ENCODE measurements at places on chromosomes 12 and 14. TPM values are rescaled to one million over a fixed set of nuclear protein-coding genes. Genes with fewer than 3 reads are reported as not detected.

YBX3 gene
- 159 TPM for total RNA-seq

TPPP2 gene
- not detected for total RNA-seq

GNG2 gene
- 45.6 TPM for total RNA-seq

SIRT4 gene
- total RNA-seq, result 2.1 TPM

ARG2 gene
- 0.80 TPM for total RNA-seq

LDHB gene
- 731 TPM for total RNA-seq

EEA1 gene
- 13.7 TPM for total RNA-seq

RNASE7 gene
- not detected for total RNA-seq

ESPL1 gene
- 14.8 TPM for total RNA-seq

CLBA1 gene
- 9.4 TPM for total RNA-seq

DNA sequence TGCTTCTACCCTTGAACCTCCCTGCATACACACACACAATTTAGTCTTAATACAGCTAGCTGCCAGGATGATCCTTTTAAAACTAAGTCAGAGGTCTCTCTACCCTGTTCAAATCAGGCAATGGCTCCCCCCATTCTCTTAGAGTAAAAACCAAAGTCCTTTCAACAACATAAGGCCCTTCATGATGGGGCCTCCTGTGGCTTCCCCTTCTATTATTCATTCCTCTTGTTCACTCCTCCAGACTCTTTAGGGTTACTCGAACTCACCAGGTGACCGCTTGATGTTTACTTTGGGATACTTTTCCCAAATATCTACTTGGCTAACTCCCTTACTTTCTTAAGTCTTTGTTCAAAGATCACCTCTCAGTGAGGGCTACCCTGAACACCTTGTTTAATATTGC is 30.4 kb downstream of the DENND5B start:
- DNase-seq, result no peak

- no peak for DNase-seq
Observed at GRCh38 chr12:27651201-27651600, 45.0 kb upstream of the REP15 start.

DNA sequence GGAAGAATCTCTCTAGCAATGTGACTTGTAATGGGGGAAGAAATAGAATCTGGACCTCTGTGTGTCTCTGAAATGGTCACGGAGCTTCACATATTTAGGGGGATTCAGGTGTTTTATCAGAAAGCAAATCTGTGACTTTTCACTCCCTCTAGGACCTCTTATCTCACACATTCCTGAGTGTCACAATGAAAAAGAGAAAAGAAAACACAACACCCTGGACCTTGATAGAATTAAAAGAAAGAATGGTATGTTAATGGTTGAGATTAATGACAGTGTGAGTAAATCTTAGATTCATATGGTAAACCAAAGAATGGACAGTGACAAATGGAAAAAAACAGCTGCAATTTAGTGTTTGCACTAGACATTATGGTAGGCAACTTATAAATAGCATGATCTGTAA is 68.5 kb downstream of the PKP2 start:
- peak; percentile 48 for DNase-seq

DNA sequence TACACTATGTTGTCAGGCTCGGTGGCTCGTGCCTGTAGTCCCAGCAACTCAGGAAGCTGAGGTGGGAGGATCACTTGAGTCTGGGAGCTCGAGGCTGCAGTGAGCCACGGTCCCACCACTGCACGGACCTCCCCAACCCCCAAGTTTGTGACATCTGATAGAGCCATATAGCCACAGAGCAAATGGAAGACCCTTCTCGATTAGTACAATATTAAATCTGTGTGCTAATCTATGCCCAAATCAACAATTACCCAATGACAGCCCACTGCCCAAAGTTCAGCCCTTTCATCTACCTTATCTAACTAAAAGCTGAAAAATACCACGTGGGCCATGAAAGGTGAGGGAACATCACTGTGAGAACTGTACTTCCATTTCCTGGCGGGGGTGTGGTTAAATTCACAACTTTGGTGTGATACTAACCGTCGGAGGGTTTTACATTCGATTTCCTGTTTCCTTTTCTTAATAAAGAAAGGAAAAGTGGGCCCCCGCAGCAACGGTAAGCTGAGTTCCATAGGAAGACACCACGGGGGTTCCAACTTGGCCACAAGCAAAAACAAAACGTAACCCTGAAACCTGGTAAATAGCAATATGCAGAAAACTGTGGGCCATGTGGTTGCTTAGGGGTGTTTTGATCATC is 31.2 kb upstream of the FOS start:
- DNase-seq, result no peak

DNA sequence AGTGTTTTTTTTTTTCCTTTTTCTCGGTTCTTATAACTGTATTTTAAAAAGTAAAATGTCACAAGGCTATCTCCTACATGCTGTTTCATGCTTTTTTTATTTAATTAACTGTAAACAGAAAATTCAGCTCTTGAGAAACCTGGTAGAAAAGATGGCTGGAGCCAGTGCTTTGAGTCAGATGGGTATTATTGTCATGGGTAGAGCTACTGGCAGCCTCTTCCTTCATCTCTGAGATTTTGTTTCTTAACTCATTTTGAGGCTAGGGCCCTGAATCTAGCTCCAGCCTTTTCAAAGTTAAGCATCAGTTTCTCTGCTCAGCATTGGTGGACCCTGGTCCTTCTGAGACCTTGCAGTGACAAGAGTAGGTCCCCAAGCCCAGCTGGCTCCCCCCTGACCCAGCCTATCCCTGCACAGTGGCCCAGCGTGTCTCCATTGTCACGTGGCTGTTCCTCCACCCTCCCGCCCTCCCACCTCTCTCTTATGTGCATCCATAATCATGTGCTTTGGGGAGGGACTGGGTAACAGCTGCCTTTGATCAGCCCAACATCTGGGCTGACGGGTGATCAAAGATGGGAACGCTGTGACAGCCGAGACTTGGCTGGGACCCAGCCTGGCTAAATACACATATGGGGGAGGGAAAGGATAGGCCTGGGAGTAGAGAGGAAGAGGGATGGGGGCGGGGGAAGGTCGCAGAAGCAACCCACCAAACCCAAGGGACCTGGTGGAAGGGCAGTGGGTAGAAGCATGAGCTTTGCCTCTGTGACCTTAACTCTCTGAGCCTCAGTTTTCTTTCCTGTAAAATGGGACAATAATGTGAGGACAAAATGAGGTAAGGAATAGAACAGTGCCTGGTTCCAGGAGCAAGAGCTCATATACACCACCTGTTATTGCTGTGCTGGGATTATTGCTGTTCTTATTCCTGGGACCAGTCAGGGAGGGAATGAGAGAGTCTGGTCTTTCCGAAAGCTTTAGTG is 24.4 kb upstream of the RBM19 start:
- DNase-seq, result no peak

GRCh38 chr12:3091382-3092241 is 14.4 kb downstream of the TSPAN9 start:
- no peak for DNase-seq

- no peak for DNase-seq
Observed at GRCh38 chr14:106586098-106586704, 1059.8 kb downstream of the TMEM121 start.

- DNase-seq, result no peak
Observed at GRCh38 chr12:113145720-113146551, 3.6 kb upstream of the CFAP73 start.

DNA sequence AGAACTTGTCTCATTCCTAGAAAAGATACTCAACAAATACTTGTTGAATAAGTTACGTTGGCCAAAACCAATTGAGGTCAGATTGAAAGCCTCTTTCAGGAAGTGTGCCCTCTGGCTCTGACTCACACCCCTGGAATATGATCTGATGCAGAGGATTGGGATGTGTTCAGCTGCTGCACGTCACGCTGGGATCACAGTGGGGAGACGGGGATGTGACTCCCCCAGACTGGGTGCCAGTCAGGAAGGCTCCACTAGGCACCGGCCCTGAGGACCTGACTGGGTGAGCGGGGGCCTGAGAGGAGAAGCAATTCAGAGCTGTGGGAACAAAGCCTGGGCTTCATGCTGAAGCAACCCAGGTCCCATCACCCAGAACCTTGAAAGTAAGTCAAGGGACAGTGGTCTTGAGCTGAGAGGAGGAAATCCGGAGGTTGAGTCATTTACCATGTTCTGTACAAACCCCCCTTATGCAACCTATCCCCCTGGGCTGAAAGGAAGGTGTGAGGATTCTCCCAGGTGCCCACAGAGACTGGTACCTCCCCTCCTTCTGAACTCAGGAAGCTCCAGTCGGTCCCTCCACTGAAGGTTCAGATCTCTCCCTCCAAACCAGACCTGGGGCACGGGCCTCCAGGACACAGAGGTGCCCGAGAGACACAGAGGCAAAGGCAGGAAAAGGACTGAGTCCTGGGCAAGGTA is 3.9 kb downstream of the CEBPE start:
- peak; percentile 98 for DNase-seq

DNA sequence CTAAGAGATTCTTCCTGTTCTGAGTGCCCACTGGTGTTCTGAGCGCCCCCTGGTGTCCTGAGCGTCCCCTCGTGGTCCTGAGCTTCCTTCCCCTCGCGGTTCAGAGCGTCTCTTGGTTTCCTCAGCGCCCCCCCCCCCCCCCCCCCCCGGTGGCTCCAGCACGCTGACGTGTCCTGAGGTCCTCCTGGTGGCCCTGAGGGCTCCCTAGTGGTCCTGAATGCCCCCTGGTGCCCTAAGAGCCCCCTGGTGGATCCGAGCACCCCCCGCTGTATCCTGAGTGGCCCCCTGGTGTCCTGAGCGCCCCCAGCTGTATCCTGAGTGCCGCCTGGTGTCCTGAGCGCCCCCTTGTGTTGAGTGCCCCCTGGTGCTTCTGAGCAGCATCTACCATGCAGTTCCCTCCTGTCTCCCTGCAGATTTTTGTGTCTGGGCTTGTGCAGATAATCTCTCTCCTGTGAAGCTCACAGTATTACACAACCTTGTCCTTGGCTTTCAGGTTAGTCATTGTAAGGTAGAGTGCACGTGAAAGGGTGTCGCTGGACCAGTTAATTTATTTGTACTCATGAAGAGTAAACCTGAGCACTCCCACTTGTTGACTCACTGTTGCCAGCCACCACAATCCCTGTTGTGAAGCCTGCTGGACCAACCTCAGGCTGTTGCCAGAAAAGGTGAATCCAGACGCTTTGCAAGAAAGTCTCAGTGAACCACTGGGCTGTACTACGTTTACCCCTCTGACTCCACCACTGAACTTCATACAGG is 1168.4 kb downstream of the TMEM121 start:
- no peak for DNase-seq

GRCh38 chr14:69956970-69957369 is 77.8 kb downstream of the SMOC1 start:
- no peak for DNase-seq

- DNase-seq, result no peak
Observed at GRCh38 chr14:97185186-97185585, 388.0 kb downstream of the VRK1 start.

GRCh38 chr12:16329594-16329993 is 17.9 kb upstream of the MGST1 start:
- DNase-seq, result no peak

DNA sequence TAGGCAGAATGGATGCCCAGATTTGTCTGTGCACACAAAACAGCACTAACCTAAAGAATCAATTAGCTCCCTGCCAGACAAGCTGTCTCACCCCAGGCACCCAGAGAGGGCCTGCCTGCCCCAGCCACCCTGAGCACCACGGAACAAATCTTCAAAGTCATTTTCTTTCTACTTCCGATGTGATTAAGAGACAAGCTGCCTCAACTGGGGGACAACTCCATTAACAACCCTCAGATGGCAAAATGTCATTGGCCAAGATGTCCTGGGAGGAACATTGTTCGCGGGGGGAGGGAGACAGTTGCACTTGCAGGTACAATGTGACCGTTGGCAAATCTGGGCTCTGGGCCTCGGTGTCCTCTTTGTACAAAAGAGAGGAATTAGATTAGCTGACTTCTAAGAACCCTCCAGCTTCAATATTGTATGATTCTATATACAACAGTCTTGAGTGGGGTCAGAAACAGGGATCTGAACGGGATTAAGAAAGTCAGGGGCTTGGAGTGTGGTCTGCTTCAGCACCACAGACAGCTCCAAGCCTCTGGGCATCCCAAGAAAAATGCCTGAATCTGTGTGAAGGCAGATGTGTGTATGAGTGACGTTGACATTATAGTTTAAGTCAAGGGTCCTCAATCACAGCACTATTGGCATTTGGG is 42.8 kb upstream of the CMKLR1 start:
- DNase-seq, result peak; percentile 34

DNA sequence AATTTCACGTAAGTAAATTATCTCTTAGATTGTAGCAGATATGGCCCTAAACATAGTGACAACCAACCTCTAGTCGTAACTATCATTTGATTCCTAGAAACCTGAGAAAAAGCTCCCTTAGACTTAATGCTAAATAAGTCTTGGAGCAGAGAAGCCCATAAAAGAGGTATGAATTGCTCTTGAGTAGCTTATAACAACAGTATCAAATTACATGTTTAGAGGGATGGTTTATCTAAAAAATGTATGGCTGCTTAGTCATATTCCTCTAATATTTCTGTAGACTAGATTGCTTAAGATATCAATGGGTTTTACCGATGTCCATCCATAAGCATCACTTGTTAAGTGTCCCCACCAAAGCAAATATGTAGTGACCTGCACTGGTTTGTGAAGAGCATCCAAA is 259.7 kb downstream of the NELL2 start:
- no peak for DNase-seq

DNA sequence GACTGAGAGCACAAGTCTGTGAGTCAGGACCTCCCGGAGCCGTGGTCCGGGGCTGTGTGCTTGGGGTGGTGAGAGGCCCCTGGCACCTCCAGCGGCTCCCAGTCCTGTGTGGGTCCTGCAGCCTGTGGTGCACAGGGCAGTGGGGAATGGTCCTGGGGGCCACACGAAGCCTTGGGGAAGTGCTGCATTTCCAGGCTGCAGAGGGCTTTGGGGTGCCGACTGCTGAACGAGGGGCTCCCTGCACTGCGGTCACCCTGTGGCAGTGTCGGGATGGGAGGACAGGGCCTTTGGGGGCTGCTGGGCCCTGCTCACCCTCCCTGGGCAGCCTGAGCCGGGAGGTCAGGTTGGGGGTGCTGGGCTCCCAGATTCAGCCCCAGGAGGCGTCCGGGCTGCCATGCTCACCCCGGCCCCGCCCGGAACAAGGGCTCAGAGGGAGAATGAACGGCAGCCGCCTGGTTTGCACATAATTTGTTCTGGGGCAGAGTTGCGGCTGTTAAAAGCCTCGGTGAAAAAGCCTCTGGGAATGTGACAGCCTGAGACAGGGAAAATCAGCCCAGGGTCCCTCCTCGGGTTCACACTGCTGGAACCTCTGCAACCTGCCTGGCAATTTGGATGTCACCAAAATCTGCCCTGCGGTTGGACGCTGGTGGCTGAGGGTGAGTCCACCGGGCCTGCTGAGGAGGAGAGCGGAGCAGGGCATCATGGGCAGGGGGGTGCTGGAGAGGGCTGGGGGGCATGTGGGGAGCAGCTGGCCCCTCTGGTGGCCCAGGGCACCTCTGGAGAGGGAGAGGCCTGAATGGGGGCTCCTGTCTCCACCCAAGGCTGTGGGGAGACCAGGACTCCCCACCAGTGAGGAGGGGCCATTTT is 109.2 kb downstream of the KIF26A start:
- DNase-seq, result no peak

All from LHCN-M2 (cell line).